ENCODE measurements at places on chromosomes 13 and 19. TPM values are rescaled to one million over a fixed set of nuclear protein-coding genes. Genes with fewer than 3 reads are reported as not detected.

Gene BEST2
- polyA plus RNA-seq: not detected

Gene ZIM2
- 5.2 TPM for polyA plus RNA-seq

Gene SRRM5
- 0.71 TPM for polyA plus RNA-seq

DNA sequence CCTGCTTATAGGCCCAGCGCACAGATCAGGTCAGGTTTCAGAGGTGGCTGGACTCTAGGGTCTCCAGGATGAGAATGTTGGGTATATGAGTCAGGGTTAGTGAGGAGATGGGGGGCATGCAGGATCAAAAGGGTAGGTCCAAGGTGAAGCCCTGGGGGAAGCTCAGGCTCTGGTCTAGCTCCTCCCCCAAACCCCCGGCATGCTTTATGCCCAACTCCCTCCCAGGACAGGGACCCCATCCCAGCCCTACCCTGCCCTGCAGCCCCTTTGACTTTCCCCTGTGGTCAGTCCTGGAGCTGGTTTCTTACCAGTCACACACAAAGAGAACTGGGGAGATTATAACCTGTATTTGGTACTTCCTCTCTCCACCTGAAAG, 9.8 kb upstream of the CEACAM18 start:
- DNase-seq: no peak

- DNase-seq: no peak
Observed at GRCh38 chr13:78298657-78299056, 304.7 kb downstream of the POU4F1 start.

DNA sequence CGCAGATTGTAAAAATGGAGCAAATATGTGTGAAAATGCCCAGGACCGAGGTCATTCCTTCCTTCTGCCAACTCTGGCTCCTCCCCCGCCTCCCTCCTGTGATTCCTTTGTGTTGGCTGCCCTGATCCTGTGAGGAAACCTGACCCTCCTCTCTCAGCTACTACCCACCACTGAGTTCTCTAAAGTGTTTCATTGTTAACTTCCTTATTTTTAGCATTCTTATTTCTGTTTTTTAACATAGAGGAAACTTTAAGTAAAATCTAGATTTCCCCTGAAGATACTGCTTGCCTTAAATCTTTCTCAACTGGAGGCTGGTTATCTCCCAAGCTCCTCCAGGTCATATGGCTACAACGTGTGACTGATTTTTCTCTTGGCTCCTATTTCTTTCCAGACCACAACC, 21.7 kb upstream of the FBXL3 start:
- DNase-seq: no peak

DNA sequence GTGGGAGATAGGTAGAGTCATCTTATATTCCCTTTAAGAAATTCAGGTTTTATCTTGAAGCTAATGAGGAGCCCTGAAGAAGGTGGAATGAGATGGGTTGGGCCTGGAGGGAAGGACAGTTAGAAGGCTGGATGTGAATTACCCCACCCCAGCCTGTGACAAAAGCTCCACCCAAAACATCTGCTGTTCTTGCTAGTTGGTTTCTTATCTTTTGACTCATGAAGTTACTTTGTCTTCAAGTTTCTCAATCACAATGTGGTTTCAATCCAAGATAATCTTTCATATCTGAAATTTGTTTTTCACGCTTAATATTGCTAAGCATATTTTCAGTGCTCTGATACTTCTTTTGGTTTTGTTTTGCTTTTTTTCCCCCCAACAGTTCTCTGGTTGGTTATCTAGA, 38.3 kb upstream of the HMGB1 start:
- DNase-seq: no peak

DNA sequence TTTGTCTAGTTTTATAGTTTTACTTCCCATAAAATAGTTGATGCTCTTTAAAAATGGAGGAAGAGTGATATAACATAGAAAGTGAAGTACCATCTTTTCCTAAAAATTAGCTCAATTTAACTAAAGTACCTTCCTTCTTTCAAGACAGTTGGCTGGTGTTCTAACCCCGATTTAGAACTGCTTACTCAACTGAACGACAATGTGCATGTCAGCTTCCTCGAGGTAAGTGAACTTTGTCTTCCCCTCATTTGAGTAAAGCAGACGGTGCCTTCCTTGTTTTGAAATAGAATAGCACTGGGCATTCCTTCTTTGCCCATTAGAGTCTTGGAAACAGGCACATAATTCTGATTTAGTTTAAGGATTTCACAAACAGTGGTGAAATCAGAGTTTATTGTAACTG, 1519.2 kb downstream of the EFNB2 start:
- DNase-seq: no peak

DNA sequence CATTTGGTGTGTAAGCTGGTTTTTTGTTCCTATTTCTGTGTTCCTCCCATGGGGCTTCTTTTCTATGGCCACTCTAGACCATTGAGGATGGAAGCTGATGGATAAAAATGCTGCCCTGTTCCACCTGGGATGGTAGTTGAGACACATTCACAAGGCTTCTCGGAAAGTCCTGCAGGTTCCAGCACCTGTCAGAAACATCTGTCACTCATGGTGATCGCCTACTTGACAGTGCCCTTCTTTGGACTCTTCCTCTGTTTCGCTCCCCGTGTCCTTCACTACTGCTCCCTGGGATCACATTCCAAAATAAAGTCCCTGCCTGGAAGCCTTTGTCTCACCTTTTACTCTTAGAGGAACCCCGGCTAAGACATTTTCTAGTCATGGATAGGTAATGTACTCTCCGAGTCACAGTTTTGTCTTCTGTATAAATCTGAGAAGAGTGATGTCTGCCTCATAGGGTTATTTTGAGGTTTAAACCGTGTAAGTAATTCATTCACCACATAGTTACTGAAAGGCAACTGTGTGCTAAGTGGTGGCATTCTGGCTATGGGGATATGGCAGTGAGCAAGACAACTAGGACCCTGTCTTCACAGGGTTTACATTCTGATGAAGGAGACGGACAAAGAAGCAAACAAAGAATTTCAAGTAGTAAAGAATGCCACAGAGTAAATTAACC, 21.0 kb downstream of the UBAC2 start:
- no peak for DNase-seq

DNA sequence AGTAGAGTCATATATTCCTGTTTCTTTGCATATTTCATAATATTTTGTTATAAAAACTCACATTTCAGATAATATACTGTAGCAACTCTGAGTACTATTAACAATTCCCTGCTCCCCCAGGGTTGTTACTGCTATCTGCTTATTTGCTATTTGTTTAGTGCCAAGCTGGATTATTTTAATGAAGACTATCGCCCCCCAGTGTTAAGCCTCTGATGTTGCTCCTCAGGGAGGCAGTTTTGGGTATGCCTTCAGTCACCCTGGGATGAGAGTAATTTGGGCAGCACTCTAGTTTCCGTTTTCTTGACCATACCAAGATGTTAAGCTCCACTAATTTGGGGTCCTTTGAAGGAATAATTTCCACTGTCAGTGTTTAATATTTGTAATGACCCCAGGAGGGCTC, 46.0 kb downstream of the MICU2 start:
- no peak for DNase-seq

- DNase-seq: no peak
Observed at GRCh38 chr19:10420444-10421239, at the start of gene PDE4A. PDE4A (plus strand) TSS chr19:10420538; CDS start chr19:10420765, 227 bp downstream.

GRCh38 chr19:52665027-52665426, 26.9 kb upstream of the ZNF83 start:
- DNase-seq: no peak
